ENCODE measurements at places on chromosomes 16 and 17.

- DNase-seq = no peak
Observed at GRCh38 chr16:57529391-57530103, 6.8 kb downstream of the CCDC102A start.

GRCh38 chr16:53081686-53082407, 27.1 kb downstream of the CHD9 start:
- no peak for DNase-seq

- no peak for DNase-seq
Observed at GRCh38 chr17:32954477-32954876, 26.5 kb downstream of the TMEM98 start.

DNA sequence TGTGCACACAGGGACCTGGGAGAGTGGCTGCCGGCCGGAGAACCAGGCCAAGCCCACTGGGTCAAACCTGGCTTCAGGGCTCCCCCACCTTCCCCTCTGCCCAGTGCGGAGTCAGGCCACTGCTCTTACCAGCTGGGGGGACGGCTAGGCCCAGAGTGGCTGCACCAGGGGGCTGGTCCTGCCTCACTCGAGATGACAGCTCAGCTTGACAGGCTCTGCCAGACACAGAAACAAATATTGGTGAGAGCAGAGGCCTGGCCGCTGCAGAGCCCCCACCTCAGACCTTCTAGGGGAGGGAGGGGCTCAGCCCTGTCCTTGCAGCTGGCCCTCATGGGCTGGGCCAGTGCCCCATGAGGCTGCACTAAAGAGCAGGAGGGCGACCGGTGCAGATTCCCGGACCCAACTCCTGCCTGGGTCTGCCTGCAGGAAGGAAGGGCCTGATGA, 4.5 kb downstream of the NUDT16L1 start:
- DNase-seq = no peak

GRCh38 chr16:73369851-73370250, 321.9 kb upstream of the ZFHX3 start:
- DNase-seq = no peak

- DNase-seq = no peak
Observed at GRCh38 chr16:15559176-15559575, 83.8 kb downstream of the MARF1 start.

GRCh38 chr16:53078765-53079485, 24.1 kb downstream of the CHD9 start:
- DNase-seq = no peak

DNA sequence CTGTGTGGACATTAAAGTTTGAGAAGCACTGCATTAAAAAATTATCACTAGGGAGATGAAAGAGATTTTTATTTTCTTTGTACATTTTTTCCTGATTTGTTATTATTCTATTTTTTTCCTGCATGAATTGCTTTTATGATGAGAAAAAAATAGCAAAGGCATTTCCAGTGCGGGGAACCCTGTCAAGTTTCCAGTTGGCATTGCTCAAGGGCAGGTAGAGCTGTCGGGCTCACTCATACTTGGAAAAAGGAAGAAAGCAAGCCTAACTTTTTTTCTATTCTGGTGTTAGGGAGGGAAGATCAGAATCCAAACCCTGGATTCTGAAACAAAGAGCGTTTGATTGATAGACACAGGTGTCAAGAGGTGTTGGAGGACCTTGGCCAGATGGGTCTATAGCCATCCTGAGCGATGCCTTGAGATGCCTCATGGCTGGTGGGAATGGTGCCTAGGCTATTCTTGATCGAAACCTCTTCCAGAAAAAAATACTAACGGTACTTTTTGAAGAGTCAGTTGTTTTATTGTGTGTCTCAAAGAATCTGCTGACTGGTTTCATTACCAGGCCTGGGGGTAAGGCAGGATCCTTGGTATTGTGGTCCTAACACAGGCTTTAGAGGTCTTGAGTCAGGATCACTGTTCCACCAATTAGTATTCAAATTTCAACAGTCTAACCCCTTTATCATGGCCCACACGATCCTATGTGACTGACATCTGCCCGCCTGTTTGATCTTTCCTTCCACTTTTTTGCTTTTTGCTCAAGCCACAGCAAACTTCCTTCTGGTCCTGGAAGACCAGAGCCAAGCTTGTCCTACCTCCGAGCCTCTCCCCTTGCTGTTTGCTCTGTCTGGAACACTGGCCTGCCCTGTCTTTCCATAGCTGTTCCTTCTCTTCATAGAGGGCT, 20.1 kb downstream of the SNX29 start:
- DNase-seq = no peak

GRCh38 chr17:55067697-55068439, 99.3 kb downstream of the STXBP4 start:
- peak; percentile 14 for DNase-seq

DNA sequence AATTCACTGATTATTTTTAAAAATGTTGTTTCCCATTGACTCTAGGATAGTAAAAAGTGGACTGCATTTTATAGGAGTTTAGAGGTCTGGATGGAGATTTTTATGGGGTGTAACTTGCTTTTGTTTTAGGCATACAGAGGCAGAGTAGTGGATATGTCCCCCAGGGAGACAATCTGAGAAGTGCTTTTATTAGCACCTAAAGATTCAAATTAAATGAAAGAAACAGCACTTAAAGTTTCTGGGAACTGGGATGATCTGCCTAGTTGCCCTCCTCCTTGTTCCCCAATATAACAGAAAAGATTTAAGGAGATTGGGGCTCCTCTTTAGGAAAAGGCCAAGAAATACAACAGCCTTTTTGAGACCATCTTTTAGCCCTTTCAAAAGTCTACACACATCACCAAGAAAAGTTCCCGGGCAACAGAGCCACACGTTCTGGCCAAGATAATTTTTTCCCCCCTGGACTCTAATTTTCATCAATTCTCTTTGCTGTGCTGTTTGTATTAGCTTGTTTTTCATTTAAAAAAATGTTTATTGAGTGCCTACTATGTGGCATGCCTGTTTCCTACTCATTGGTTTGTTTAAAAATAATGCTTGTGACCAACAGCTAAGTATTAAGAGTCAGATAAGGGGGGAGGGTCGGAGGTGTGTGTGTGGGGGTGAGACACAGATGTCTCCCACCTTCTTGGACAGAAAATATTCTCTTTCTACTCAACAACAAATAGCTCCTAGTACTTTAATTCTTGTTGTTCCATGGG, 2.5 kb upstream of the IGF2BP1 start:
- DNase-seq = no peak

DNA sequence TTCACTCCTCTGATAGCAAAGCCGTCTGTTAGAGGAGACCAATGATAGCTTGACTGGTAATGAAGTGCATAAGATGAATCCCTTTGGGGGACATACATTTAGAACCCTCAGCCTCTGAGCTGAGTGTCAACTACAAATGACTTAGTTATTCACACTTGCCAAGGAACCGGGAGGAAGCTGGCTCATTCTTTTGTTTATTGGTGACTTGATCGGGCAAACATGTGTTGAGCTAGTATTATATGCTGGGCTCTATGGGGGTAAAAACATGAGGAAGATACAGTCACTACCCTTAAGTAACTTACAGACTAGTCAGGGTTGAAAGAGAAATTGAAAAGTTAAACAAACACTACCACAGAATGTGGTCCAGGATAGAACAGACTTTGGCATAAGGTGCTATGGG, 3.0 kb downstream of the CCL16 start:
- no peak for DNase-seq

- peak; percentile 83 for DNase-seq
Observed at GRCh38 chr16:83926726-83927397, 26.2 kb upstream of the OSGIN1 start.

- peak; percentile 33 for DNase-seq
Observed at GRCh38 chr17:63425483-63425882, 20.6 kb downstream of the CYB561 start.

DNA sequence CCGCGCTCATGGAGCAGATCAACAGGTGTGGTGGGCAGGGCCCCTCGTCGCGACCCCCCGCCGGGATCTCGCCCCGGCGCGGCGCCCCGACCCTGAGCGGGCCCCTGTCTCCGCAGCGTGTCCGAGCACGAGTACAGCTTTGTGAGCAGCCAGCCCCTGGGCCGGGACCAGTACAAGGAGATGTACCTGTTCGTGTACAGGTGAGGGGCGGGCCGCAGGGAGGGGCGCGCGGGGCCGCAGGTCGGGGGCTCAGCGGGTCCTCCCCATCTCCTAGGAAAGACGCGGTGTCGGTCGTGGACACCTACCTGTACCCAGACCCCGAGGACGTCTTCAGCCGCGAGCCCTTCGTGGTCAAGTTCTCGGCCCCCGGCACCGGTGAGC, 848 bp downstream of the DNASE1L2 start:
- DNase-seq = no peak

- no peak for DNase-seq
Observed at GRCh38 chr17:28716740-28717577, 709 bp downstream of the RAB34 start.

DNA sequence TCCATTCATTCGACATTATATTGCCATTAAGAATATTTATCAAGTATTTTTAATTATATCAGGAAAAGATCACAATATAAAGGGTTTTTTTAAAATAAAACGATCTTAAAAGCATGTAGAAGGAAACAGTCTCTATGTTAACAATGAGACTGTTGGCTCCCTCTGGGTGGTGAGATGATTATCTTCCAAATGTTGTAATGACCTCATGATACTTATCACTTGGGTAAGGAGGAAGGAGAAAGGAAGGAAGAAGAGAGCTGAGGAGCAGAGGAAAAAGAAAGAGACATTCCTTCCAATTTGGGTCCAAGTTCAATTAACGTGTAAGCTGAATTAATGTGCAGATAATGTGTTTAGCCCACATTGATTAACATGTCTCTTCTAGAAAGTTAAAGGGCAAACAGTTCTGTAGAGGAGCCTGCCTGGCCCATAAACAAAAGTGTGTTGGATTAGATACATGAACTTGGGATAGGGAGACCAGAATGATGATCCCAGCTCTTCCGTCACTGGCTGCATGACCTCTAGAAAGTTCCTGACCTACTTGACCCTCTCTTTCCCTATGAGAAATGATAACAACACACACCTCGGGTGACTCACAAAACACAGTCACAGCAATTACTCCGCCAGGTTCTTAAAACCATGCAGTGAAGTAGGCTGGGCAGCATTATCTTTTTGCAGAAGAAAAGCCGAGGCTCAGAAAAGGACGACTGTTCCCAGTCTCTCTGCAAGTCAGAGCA, 32.0 kb downstream of the PIMREG start:
- DNase-seq = no peak

- DNase-seq = no peak
Observed at GRCh38 chr17:67315865-67316264, 50.5 kb downstream of the PSMD12 start.

GRCh38 chr16:75273054-75273925, 21.9 kb upstream of the BCAR1 start:
- DNase-seq = peak; percentile 10

GRCh38 chr17:549177-550040, 165.2 kb downstream of the VPS53 start:
- no peak for DNase-seq

DNA sequence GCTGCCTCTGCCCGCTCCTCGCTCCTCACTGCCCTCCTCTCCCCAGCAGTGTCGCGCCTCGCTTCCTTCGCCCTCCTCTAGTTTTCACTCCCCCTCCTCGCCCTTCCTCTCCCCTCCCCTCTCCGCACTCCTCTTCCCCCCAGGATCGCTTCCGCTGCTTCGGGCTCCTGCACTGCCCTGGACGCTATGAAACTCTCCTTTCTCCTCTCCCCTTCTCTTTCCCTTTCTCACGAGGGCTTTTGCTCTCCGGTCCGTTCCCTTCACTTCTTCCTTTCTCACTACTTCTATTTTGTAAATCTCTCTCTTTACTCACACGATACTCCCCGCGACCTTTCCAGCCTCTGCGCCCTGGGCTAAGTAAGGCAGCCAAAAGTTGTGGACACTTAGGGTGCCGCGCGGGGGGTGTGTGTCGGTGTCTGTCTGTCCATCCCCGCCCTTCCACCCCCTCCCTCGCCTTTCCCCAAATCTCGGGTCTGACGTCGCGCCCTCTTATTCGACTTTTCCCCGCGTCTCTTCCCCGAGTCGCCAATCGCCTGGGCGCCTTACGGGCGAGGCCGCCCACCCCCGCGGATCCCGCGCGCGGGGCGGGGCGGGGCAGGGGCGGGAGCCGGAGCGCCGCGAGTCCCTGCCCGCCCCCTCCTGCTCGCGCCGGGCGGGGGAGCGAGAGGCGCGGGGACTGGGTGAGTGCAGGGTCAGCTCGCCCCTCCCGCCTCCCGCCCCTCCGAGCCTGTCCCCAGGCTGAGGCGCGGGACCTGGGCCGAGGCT, at the start of gene IRX3:
Gene IRX3, minus strand, starts transcription at position 422 of the 765 bp plus-strand sequence. CDS start 737 bp downstream, outside the sequence.
- DNase-seq = peak; percentile 67

- no peak for DNase-seq
Observed at GRCh38 chr17:77212081-77212832, 71.5 kb downstream of the SEC14L1 start.

GRCh38 chr17:62715882-62716390, 88.5 kb downstream of the MRC2 start:
- no peak for DNase-seq

- no peak for DNase-seq
Observed at GRCh38 chr16:23398987-23399805, 53.8 kb downstream of the COG7 start.

GRCh38 chr17:4276514-4276913, 12.7 kb upstream of the ANKFY1 start:
- DNase-seq = no peak

GRCh38 chr16:8848939-8849391, 19.8 kb downstream of the CARHSP1 start:
- DNase-seq = peak; percentile 41

- no peak for DNase-seq
Observed at GRCh38 chr17:283911-284675, 68.5 kb downstream of the RPH3AL start.

- peak; percentile 49 for DNase-seq
Observed at GRCh38 chr16:65176603-65177002, 54.7 kb upstream of the CDH11 start.

- peak; percentile 28 for DNase-seq
Observed at GRCh38 chr17:34499576-34499975, 79.8 kb upstream of the TMEM132E start.
